ENCODE measurements at places on chromosomes 11 and 22.
A peak's percentile ranks its signal among the peaks of the same experiment; 100 is the strongest.

DNA sequence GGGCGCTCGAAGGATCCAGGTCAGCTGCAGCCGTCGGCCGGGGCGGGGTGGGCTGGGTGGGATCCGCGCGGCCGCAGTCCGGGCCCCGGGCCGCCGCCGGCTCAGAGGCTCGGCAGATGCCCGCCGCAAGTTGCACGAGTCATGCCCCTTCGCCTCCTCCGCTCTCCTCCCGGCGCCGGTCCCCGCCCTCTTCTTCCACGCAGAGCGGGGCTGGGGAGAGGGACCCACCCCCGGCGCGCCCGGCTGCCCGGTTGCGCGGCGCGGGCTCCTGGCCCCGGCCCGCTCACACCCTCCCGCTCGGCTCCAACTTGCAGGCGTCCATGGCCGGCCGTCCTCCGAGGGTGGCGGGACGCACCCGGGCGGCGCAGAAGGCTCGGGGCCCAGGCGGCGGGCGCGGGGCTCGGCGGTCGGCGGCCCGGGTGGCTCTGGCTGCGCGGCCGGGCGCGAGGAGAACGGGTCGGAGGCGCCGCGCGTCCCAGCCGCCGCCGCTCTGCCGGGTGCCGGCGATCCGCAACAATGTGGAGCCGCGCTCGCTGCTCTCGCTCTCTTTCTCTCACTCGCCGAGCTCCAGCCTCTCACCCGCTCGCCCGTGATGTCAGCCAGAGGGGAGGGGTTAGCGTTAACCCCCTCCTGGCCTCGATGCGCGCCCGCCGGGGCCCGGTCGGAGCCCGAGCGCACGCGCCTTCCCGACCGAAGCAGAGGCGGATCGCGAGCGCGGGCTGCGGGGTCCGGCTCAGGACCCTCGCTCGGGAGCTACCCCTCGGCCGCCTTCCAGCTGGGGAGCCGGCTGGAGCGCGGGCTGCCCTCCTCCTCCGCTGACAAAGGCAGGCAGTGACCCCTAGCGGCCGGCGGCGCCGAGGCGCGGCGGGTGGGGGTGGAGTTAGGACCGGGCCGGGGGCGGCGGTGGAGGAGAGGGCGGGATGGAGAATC is at the start of gene NECTIN1:
Gene NECTIN1 (minus strand): TSS at position 550 of the 930 bp plus-strand sequence. CDS start 647 bp downstream, outside the sequence.
- peak; percentile 92 for DNase-seq

DNA sequence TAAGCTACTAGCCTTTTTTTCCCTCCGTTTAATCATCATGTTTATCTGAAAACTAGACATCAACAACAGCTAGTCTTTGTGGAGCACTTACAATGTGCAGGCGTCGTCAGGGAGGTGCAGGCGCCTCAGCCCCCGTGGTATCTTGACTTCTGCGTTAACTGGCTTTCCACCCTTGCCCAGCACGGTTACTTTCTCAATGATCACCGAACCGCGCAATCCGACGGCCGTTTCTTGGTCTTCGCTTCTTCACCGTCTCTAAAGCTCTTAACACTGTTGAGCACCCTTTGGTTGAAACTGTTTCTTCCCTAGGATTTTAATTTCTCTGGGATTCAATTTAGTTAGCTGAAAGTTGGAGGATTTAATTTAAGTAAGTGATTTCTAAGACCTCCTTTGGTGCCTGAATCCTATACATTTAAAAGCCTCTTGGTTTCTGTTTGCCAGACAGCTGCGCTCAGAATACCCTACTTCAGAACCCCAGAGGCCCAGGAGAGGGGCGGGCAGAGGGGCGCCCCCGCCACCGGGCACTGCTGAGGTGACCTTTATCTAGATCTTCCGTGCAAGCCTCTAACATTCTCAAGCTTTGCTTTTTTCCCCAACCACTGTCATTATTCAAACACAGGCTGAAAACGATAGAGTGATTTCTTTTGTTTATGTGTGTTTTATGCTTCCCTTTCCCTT is 18.0 kb upstream of the TMEM218 start:
- no peak for DNase-seq

DNA sequence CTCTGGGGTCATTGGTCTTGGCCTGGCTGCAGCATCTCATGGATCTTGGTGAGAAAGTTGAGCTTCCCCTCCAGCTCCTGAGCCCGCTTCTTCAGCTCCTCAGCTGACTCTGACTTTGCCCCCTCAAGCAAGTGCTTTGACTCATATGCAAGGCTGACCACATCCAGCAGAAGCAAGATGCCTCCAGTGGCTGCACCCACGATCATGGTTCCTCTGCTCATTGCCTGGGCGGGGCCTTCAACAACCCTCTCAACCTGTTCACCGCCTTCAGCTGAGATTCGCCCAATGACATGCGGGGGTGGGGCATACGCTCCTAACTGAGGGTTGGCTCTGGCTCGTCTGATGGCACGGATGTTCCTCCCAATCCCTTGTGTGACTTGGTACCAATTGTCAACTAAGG is 11.9 kb downstream of the APOL2 start:
- DNase-seq: no peak

DNA sequence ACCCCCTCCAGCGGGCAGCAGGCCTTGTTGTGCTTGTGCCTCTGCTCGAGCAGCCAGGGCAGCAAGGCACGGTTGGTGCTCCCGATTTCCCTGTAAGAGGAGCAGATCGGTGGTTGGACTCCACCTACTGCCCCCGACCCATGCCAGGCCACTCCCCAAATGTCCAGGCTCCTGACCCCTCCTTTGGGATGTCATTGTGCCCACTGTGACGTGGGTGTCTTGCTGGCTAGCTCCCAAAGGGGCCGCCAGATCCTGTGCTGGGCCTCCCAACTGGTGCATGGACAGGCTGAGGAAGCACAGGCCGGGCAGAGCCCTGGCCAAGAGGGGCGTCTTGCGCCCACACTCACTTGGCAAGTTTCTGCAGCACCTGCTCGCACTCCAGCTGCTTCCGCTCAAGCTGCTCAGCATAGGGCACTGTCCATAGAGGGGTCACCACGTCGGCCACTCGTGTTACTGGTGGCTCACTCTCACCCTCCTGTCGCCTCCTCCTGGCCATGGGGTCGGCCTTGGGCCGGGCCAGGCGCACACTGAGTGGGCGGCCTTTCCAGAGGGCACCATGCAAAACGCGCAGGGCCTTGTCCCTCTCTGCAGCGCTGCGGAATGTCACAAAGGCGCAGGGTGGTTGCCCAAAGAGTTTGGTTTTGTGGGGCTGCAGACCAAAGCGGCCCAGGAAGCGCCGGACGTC is at the start of gene RANBP1:
Gene RANBP1 (plus strand): TSS at position 414 of the 685 bp plus-strand sequence. CDS start 81 bp downstream, at position 495.
- DNase-seq: no peak

- no peak for DNase-seq
Observed at GRCh38 chr11:65793625-65794400, 7.0 kb downstream of the OVOL1 start.
